ENCODE measurements at places on chromosomes 5 and 9.

GRCh38 chr9:123319541-123320339, 36.3 kb upstream of the CRB2 start:
- DNase-seq: no peak

DNA sequence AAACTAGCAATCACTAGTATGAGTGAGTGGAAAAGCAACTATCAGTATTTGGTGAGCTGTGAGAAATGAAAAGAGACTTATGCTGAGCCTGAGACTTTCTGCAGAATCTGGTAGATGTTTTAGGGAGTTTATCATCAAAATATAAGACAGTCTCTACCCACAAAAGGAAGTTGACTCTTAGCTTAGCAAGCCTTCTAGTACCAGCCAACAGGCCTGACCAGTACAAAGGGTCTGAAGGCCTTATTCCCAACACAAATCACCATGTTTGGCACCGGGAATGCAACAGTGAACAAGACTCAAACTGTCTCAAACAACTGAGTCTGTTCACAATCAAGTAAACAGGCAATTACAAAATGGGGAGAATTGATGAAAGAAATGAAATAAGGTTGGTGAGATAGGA, 244.4 kb downstream of the CWC27 start:
- peak; percentile 45 for DNase-seq

DNA sequence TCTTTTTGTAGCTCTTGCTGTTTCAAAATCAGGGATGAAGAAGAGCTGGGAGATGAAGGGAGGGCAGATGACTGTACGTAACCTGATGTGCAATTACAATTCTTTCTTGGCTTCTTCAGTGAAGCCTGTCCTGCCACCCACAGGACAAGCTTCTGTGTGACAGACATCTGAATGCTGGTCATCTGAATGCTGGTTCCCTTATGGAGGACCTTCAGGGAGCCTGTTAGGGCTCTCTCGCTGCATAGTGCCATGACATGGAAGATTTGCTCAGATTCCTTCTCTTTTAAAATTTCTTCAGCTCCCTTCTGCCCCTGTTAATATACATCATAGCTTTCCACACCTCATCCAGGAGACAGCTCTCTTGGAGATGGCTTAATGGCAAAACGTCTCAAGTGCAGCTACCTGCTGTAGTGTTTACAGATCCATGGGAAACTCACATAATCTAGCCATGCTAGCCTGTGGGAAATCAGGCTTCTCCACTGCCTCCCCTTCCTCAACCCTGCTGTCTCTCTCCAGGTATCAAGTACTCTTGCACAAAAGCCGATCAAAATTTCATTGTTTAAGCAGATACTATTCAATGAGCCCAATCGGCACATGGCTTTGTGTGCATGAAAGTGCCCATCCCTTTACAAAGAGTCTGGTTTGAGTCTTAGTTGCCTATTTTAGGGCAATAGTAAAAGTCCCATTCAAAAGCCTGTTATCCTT, 134.6 kb downstream of the RAB3C start:
- no peak for DNase-seq

- no peak for DNase-seq
Observed at GRCh38 chr9:65449423-65449822, 164.4 kb upstream of the FOXD4L5 start.

DNA sequence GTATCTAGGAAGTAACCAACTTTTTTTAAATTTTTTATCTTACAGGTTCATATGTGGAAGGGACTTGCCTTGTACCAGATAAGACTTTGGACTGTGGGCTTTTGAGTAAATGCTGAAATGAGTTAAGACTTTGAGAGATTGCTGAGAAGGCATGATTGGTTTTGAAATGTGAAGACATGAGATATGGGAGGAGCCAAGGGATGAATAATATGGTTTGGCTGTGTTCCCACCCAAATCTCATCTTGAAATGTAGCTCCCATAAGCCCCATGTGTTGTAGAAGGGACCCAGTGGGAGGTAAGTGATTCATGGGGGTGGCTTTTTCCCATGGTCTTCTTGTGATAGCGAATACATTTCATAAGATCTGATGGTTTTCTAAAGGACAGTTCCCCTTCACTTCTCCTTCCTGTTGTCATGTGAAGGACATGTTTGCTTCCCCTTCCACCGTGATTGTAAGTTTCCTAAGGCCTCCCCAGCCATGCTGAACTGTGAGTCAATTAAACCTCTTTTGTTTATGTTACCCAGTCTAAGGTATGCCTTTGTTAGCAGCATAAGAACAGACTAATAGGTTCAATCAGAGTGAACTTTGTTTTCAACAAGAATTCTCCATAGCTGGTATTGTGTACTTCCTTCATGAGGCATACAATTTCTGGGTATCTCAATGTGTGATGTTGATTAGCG, 535.6 kb upstream of the MEF2C start:
- peak; percentile 39 for DNase-seq

GRCh38 chr5:36691226-36691625, 84.8 kb downstream of the SLC1A3 start:
- DNase-seq: no peak

GRCh38 chr5:1781107-1781506, 18.5 kb downstream of the MRPL36 start:
- no peak for DNase-seq

DNA sequence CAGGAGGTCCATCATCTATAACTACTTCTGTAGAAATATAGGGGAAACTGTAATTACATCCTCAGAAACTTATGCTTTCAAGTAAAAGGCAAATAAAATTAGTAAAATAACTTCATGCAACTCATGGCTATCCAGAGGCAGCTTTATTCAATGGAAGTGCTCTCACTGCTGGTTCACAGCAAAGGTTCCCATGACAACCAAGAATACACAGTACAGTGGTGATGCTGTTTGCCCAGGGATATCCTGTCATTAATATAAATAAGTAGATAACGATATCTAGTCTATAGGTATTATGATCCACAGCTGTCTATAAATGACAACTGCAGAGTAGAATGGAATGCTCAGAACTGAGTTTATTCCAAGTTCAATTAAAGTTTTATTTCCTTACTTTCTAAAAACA, 390.3 kb downstream of the PDE4D start:
- no peak for DNase-seq

- DNase-seq: peak; percentile 20
Observed at GRCh38 chr5:159403906-159404681, 73.8 kb upstream of the IL12B start.

- no peak for DNase-seq
Observed at GRCh38 chr5:50873595-50874277, 207.3 kb downstream of the PARP8 start.

- DNase-seq: no peak
Observed at GRCh38 chr9:114351932-114352331, 22.3 kb downstream of the ORM2 start.

DNA sequence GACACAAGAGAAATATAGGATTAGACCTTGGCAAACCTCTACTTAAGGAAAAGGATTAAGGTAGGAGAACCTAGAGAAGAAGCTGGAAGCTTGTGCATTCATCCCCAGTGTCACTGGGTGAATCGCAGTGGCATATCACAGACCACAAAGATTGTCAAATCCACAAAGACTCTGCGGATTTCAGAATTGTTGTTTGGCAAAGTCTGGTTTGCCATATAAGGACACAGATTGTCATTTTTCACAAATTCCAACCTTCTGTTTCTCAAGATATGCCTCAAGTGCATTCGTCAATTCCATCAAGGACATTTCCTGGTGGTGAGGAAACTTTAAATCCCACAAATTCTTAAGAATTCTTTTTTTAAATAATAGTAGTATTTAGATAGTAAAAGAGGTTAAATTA, 395.1 kb upstream of the PAPPA start:
- DNase-seq: peak; percentile 76

DNA sequence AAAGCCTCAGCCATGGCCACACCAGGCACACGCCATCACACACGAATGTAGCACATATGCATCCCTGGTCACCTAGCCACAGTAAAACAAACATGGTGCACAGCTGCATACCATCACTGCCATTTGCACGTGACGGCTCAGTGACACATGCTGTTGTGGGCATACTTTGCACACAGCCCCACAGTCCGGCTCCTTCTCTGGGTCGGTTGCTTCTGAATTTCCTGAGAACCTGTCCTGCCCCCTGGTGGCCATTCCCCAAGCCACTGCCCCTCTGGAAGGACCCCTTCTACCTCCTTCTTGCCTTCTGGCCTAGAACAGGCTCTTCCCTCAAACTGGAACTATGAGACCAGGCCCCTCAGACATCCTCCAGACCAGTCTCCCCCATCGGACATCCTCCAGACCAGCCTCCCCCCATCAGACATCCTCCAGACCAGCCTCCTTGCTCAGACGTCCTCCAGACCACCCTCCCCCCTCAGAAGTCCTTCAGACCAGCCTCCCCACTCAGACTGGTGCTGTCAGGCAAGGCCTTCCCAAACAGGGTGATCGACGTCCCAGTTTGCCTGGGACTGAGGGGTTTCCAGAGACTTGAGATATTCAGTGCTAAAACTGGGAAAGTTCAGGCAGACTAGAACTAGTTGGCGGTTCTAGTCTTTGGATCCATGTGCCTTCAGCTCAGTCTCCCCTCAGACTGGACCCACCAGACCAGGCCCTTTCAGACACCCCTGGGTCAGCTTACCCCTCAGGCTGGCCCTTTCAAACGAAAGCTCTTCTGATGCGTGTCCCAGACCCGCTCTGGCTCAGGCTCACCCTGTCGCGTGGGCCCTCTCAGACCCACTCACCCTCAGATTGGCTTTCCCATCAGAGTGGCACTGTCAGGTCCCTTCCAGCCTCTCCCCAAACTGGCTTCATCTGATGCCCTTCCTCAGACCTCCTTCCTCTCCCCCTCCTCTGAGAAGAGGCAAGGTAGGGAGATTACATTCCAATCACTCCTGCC, 24.3 kb upstream of the ENHO start:
- DNase-seq: peak; percentile 75

- DNase-seq: peak; percentile 2
Observed at GRCh38 chr9:74556685-74557084, 59.5 kb downstream of the RORB start.

DNA sequence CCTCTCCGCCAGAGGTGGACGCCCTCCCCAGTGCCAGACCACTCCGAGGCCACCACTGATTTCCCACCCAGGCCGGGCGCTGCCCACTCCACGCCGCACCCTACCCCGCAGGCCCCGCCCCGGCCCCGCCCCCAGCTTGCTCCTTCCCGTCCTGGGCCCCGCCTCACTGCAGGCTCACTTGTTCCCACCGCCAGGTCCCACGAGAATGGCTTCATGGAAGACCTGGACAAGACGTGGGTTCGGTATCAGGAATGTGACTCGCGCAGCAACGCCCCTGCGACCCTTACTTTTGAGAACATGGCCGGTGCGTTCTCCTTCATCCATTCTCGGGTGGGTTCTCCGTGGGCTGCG, 6.5 kb downstream of the LRRC26 start:
- DNase-seq: no peak

Data from fibroblast of skin of right biceps (primary cell).